ENCODE measurements at places on chromosomes 6 and 20.

DNA sequence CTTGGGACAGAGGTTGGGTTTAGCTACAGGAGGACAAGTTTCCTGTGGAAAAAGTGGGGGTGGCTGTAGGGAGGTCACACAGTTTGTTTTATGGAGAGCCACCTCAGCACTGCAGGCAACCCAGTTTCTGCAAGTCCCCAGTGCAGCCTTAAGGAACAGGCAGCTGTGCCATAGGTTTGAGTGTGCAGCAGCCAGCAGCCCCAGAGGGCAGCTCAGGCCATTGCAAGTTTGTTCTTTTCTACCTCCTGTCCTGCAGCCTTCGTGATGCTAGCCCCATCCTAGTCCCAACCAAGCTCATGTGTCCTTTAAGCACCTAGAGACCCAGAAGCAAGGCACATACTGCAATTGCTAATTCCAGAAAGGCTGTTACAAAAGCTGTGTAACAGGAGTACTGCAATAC is 58.8 kb downstream of the ZBTB9 start:
- DNase-seq = no peak

- DNase-seq = no peak
Observed at GRCh38 chr6:165468340-165469235, 159.2 kb upstream of the C6orf118 start.

- no peak for DNase-seq
Observed at GRCh38 chr6:111858347-111858746, 14.9 kb downstream of the FYN start.

GRCh38 chr6:166584155-166584554 is 2.3 kb downstream of the RAMACL start:
- no peak for DNase-seq

DNA sequence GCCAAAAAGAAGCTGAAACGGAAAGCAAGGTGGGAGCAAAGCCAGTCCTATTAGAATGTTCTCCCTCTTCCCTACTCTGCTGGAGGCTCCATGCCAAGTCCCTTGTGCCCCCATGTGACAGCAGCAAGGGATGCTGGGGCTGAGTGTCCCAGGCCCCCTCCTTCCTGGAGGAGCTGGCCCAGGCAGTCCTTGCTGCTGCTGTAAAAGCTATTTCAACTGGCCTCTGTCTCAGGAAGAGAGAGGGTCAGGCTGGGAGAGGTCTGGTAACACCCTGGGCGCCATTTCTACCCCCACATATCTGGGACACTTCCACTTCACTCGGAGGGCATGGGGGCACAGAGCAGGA is 25.0 kb downstream of the TTBK1 start:
- DNase-seq = no peak

DNA sequence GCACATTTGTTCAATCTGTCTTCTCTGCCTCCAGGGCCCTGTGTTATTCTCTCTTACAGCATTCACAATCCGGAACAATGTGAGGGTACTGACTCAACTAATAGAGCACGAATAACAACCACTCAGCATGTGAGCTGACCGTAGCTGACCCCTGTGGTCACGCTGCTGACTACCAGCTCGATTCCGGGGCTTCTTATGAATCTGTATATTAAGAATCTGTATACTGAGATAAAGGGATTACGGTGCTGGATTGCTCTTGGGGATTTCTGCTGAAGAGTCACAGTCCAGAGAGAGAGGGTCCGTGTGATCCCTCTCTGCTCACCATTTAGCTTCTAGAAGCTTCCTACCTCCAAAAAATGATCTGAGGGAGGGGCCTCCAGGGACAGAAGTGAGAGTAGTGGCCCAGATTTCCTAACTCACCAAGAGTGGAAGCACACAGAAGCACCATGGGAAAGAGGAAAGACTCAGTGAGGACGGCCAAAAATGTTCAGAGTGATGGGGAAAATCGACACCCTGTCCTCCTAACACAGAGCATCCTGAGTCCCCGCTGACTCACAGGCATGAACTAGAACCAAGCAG is 156.2 kb downstream of the THBS2 start:
- DNase-seq = no peak

- no peak for DNase-seq
Observed at GRCh38 chr20:61512475-61512874, 260.4 kb downstream of the CDH4 start.

DNA sequence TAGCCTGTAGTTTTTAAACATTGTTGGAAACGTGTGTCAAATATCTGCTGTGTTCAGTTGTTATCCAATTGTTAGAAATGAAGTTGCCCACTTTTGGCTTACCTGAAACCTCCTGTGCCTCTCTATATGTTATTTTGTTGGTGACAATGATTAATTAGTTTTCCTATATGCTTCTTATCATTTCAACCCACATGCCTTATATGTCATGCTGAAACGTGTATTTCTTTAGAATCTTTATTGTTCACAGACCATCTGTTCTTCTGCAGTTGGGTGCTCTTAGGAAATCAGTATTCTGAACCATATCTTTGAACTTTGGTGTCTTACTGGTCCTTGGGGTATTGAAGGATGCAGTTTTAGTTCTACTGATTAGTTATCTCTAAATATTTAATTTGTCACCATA is 91.2 kb upstream of the SCGN start:
- DNase-seq = no peak

GRCh38 chr20:52622081-52622480 is 350.1 kb upstream of the TSHZ2 start:
- no peak for DNase-seq

- DNase-seq = no peak
Observed at GRCh38 chr20:61855286-61855685, 210.4 kb downstream of the TAF4 start.

GRCh38 chr6:130517444-130517931 is 151.7 kb downstream of the TMEM200A start:
- DNase-seq = no peak

GRCh38 chr20:40980106-40980827 is 48.4 kb upstream of the TOP1 start:
- no peak for DNase-seq

GRCh38 chr6:133587546-133588160 is 301.3 kb upstream of the TCF21 start:
- no peak for DNase-seq

- DNase-seq = no peak
Observed at GRCh38 chr6:45631396-45631795, 253.7 kb upstream of the SUPT3H start.

DNA sequence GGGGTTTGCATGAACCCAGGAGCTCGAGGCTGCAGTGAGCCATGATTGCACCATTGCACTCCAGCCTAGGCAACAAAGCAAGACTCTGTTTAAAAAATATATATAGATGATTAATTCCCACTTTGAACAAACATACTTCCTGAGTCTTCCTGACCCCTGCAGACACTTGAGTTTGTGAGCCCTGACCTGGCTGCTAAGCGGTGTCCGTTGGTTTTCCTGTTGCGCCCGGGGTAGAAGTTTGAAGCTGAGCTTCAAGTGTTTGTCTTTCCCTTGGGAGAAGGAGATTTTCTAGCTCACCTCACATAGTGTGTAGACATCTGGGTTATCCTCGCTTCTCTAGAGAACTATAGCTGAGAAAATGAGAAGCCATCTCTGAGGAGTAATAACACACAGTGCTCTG is 11.7 kb upstream of the BCAS1 start:
- DNase-seq = no peak

- DNase-seq = no peak
Observed at GRCh38 chr6:170149681-170150589, 140.9 kb downstream of the DLL1 start.

DNA sequence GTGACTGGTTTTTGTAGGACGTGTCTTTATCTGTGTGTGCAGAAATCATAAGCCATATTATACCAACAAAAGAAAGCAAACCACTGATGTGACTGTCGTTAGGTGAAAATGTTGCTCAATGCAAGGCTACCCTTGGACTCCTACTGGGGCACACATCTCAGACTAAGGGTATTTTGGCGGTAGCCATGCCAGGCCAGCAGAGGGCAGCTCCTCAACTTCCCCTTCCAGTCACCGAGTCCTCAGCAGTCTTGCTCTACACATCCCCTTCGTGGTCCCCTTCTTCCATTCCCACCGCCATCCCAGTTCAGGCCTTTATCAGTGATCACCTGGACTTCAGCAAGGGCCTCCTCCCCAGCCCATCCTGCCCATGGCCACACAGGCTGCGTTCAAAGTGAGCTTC is 113.7 kb upstream of the GGTLC1 start:
- DNase-seq = no peak

GRCh38 chr6:152571089-152571488 is 66.1 kb downstream of the SYNE1 start:
- no peak for DNase-seq

DNA sequence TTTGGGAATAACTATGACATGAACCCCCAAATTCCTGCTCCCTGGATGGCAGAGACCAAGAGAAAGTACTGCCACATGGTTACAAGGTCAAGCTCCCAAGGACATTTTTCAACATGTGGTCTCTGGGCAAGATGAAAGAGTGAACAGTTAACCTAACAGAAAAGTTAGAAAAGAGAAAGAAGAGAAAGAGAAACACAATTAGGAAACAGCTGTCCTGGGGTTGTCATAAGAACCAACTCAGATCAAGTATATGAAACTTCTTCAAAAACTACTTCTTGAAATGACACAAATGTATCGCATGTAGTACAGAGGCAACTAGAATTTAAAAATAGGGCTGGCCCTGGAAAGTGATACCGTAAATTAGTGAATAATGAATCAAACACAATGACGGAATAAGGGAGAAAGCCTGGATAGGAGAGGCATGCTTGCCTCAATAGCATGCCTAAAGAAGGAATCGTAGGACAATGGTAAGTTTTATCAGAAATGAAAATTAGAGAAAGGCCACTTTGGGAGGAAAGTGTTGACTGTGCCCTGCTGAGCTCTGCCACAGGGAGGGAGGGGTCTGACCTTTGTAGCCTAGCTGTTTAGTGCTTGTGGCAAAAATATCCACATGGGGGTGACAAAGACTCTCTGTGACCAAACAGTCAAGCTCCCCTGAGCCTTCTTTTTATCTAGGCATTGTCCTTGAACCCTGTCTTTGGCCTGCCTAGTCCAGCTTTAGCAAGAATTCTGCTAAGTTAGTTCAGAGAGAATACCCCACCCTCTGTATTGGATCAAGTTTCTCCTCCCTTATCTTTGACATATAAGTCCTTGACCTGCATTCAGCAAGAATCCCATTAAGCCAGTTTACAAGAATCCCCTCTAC is 4.3 kb upstream of the DCBLD1 start:
- DNase-seq = peak; percentile 47

Data from ecto neural progenitor cell (in vitro differentiated cells).